IMR-90 (cell line): ENCODE measurements at places on chromosomes 4 and X. TPM values are rescaled to one million over a fixed set of nuclear protein-coding genes. Genes with fewer than 3 reads are reported as not detected.

- H3K36me3 ChIP-seq: no peaks in the 10 kb centered on the region
- peak; percentile 45 for DNase-seq
- H3K4me3 ChIP-seq: no peak overlapping the region
These were observed 47.8 kb downstream of the FHDC1 start for GRCh38 chr4:152983774-152984411.

The MGAT4D gene
- not detected in 2 replicates for total RNA-seq

GRCh38 chrX:18290200-18290599 lies 64.3 kb downstream of the SCML2 start:
- H3K27me3 ChIP-seq: no peaks in the 10 kb centered on the region
- DNase-seq: no peak
- H3K4me1 ChIP-seq: no peaks in the 10 kb centered on the region
- no peak overlapping the region for H3K4me3 ChIP-seq
- H3K27ac ChIP-seq: no peak overlapping the region

The SATL1 gene
- not detected in 2 replicates for total RNA-seq

The PPARGC1A gene
- under 0.01 TPM in 2 replicates for total RNA-seq

DNA sequence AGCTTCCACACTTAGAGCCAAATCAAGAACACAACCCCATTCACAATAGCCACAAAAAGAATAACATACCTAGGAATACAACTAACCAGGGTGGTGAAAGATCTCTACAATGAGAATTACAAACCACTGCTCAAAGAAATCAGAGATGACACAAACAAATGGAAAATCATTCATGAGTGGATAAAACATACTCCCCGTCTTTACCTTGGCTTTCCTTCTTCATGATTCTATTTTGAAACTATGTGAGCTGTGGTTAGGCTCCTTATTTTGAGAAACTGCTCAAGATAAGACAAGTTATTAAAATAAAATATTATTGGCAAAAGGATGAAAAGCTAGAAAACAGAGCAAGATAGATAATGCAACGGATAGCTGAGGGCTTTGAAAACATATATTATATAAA lies 598.1 kb upstream of the FAT1 start:
- H3K27ac ChIP-seq: no peak overlapping the region
- no peaks in the 10 kb centered on the region for H3K36me3 ChIP-seq
- H3K4me3 ChIP-seq: no peak overlapping the region
- no peak for DNase-seq
- H3K27me3 ChIP-seq: no peaks in the 10 kb centered on the region

DNA sequence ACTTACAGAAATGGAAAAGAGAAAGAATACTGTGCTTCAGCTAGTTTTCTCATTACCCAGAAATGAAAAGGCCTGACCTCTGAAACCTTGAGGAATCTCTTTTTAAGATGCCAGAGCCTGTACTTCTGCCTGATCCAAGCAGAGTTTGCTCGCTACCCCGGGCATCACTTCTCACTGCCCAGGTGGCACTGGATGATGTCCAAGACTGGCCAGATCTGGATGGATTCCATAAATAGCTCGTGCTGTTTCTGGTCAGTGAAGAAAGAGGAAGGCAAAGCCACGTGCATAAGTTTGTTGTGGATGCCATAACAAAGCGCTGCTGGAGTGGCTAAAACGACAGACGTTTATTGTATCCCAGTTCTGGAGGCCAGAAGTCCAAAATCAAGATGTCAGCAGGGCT lies 133.5 kb downstream of the TBL1X start:
- no peak for DNase-seq
- no peaks in the 10 kb centered on the region for H3K27me3 ChIP-seq
- H3K36me3 ChIP-seq: 0 out of 2 replicates have a peak, but pooled peaks cover under 1% of the 10 kb centered on the region
- no peak overlapping the region for H3K27ac ChIP-seq

- H3K27ac ChIP-seq: no peak overlapping the region
- H3K4me3 ChIP-seq: no peak overlapping the region
- no peaks in the 10 kb centered on the region for H3K4me1 ChIP-seq
- H3K27me3 ChIP-seq: no peaks in the 10 kb centered on the region
These were observed 331.1 kb downstream of the ADGRL3 start for GRCh38 chr4:61531188-61531587.

DNA sequence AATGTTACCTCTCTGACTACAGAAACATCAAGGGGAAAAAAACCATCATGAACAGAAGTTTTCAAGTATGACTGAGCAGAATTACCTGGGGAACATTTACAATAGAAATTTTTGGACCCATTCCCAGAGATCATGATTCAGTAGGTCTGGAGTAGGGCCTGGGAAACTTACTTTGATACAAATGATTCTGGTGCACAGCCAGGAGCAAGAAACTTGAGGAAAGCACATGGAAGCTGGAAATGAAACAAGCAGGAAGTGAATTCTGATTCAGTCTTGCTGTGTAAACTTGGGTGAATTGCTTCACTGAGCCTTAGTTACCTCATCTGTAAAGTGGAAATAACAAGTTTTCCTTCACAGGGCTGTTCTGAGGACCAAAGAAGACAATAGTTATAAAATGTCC lies 192.5 kb upstream of the TAPT1 start:
- H3K4me1 ChIP-seq: no peaks in the 10 kb centered on the region
- H3K27ac ChIP-seq: no peak overlapping the region
- no peaks in the 10 kb centered on the region for H3K36me3 ChIP-seq
- peak; percentile 62 for DNase-seq
- H3K27me3 ChIP-seq: peaks cover 5% of the 10 kb centered on the region; the same call in 1 of the 2 replicates

DNA sequence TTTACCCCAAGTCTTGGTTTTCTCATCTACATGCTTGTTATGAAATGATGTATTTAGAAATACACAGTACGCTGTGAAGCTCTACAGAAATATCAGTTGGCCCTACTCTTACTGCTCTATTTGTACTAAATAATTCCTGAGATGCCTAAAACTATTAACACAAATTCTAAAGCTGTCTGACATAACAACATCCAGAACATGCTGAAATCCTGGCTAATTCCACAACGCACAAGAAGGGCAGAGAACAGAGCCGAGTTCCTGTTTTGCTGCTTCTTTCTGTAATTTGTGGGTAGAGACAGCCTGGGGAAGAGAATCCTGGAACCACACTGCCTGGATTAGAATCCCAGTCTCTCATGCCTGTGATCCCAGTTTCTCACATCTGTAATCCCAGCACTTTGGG lies 59.0 kb downstream of the ZNF827 start:
- H3K27ac ChIP-seq: no peak overlapping the region; the same call in 1 of the 2 replicates
- H3K27me3 ChIP-seq: no peaks in the 10 kb centered on the region
- H3K4me1 ChIP-seq: peaks cover 8% of the 10 kb centered on the region
- H3K4me3 ChIP-seq: no peak overlapping the region
- peaks cover 6% of the 10 kb centered on the region for H3K36me3 ChIP-seq

GRCh38 chrX:2903366-2903765 lies 25.8 kb downstream of the ARSD start:
- H3K27ac ChIP-seq: no peak overlapping the region
- no peak for DNase-seq
- no peak overlapping the region for H3K4me3 ChIP-seq
- H3K27me3 ChIP-seq: no peaks in the 10 kb centered on the region

- H3K36me3 ChIP-seq: no peaks in the 10 kb centered on the region
- H3K27ac ChIP-seq: no peak overlapping the region
- H3K4me3 ChIP-seq: no peak overlapping the region
- H3K27me3 ChIP-seq: no peaks in the 10 kb centered on the region
- peak; percentile 13 for DNase-seq
These were observed 484.2 kb upstream of the BOD1L1 start for GRCh38 chr4:14111730-14112181.

The ASB9 gene
- total RNA-seq: 0.28 and 0.36 TPM in 2 replicates

DNA sequence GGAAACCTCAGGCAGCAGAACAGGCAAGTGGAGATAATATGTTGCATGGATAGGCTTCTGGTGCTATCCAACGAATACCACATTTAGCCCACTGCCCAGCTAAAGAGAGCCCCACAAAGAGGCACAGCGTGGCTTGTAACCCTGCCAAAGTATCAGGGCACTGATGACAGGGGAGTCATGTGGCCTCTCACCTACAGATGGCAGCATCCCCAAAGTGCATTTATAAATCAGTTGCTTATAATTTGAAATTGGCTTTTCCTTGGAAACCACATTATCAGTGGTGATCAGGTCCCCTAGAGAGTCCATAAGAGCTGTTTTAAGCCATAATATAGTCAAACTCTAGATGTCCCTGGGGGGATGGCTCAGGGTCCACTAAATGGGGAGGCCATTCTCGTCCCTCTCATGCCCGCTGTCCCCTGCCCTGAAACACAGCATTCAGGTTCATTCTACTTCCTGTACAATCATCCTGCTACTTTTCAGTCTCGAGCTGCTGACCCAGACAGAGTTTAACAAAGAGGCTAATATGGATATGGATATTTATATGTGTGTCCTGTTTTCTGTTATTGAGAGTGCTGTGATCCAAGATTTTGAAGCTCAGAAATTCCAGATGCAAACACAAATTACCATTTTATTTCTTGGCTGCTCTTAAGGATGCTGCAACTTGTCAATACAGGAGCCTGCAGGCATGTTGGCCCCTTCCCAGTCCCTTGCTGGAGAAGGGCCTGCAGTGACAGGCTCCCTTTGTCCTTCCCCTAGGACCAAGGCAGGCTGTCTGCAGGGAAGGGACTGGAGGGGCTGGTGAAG lies 28.5 kb downstream of the SRPX start:
- H3K4me3 ChIP-seq: no peak overlapping the region
- no peaks in the 10 kb centered on the region; the same call in 1 of the 2 replicates for H3K27me3 ChIP-seq
- H3K36me3 ChIP-seq: no peaks in the 10 kb centered on the region
- no peaks in the 10 kb centered on the region for H3K4me1 ChIP-seq

DNA sequence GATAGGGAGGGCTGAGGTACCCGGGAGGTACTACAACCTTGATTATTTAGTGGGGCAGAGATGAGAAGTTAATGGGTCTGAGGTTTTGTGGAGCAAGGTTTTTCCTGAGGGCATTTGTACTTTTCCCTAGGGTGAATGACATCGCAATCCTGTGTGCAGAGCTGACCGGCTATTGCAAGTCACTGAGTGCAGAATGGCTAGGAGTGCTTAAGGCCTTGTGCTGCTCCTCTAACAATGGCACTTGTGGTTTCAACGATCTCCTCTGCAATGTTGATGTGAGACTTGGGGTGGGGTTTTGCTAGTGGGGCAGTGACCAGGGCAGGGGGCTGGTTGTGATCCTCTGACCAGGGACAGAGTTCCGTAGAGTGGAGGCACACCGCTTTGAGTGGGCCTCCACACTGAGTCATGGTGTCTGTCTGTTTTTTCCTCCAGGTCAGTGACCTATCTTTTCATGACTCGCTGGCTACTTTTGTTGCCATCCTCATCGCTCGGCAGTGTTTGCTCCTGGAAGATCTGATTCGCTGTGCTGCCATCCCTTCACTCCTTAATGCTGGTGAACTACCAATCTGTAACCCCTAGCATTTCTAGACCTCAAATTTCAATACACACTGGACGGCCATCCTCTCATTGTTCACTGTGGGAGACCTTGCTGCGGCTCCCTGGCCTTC lies 9.9 kb downstream of the MED12 start:
- peaks cover 60% of the 10 kb centered on the region for H3K36me3 ChIP-seq
- H3K4me1 ChIP-seq: no peaks in the 10 kb centered on the region

DNA sequence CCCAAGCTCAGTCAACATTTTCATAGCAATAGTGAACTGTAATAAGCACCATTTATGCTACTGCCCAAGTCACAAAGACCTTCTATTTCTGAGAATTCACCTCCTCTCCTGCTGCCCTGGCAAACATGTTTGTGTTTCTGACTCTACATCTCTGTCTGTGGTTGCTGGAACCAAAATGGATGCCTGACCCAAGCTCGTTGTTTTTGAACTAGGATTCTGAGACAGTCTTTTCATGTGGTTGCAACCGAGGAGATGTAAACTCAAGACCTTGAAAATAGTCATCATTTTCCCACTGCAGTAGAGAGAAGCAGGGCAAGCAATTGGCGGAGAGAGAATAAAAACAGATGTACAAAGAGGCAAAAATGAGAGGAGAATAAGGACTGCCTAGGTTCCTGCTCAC lies 160.2 kb downstream of the RAB28 start:
- no peaks in the 10 kb centered on the region for H3K27me3 ChIP-seq
- H3K4me1 ChIP-seq: no peaks in the 10 kb centered on the region
- H3K36me3 ChIP-seq: no peaks in the 10 kb centered on the region
- H3K27ac ChIP-seq: no peak overlapping the region
- no peak for DNase-seq

The ZDHHC15 gene
- not detected in 2 replicates for total RNA-seq

The EFHC2 gene
- total RNA-seq: 0.18 and 0.28 TPM in 2 replicates

DNA sequence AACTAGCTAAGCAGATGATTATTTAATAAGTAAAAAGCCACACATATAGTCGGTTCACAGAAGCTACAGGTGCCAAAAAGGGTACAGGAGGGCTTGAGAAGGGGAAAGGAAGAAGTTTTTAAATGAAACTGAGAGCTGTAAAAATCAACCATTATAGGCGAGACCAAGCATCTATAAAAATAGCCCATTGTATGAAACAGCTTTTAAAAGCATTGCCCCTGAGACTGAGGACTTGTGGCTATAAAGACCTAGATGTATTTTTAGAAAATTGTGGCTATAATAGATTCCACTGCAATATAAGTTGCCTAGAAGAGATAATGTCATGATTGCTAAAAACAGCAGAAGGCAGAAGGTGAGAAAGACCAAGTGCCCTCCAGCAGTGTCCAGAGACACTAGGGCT lies 15.0 kb upstream of the TTC29 start:
- no peaks in the 10 kb centered on the region for H3K36me3 ChIP-seq
- H3K27me3 ChIP-seq: no peaks in the 10 kb centered on the region
- H3K4me1 ChIP-seq: no peaks in the 10 kb centered on the region

- H3K4me3 ChIP-seq: no peak overlapping the region
- no peak overlapping the region for H3K27ac ChIP-seq
- no peaks in the 10 kb centered on the region for H3K4me1 ChIP-seq
- H3K36me3 ChIP-seq: no peaks in the 10 kb centered on the region
These were observed 63.5 kb downstream of the PDK3 start for GRCh38 chrX:24528605-24529004.

GRCh38 chr4:169201222-169202144 lies 69.3 kb downstream of the SH3RF1 start:
- H3K4me1 ChIP-seq: peaks cover 10% of the 10 kb centered on the region
- DNase-seq: no peak
- H3K4me3 ChIP-seq: no peak overlapping the region

The REPS2 gene
- 0.18 and 0.28 TPM in 2 replicates for total RNA-seq

The P2RY10 gene
- not detected in 2 replicates for total RNA-seq

DNA sequence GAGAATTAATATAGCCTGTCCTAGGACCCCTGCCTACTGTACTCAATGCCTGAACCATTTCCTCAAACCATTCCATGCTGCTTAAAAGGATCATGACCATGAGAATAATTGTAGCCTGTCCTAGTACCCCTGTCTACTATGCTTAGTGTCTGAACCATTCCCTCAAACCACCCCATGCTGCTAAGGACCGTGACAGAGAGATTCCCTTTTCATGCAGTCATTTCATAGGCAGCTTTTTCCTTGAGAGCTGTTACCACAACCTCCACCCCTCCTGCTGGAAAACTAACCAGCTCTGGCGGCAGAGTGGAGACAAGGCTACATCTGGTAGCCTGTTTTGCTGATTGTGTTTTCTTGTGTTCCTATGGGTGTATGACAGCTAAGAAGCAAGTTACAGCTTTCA lies 174.9 kb upstream of the SMARCAD1 start:
- no peak for DNase-seq
- H3K36me3 ChIP-seq: no peaks in the 10 kb centered on the region
- H3K4me3 ChIP-seq: no peak overlapping the region
- no peaks in the 10 kb centered on the region for H3K27me3 ChIP-seq
- H3K27ac ChIP-seq: no peak overlapping the region

GRCh38 chr4:14222377-14223029 lies 595.0 kb upstream of the BOD1L1 start:
- no peak for DNase-seq
- no peak overlapping the region for H3K4me3 ChIP-seq
- H3K36me3 ChIP-seq: no peaks in the 10 kb centered on the region
- H3K27me3 ChIP-seq: no peaks in the 10 kb centered on the region
- H3K4me1 ChIP-seq: no peaks in the 10 kb centered on the region

The SUPT20HL1 gene
- not detected in 2 replicates for total RNA-seq
